Hepatocyte (in vitro differentiated cells): ENCODE measurements at places on chromosomes 1 and 21. TPM values are rescaled to one million over a fixed set of nuclear protein-coding genes. Genes with fewer than 3 reads are reported as not detected.

DNA sequence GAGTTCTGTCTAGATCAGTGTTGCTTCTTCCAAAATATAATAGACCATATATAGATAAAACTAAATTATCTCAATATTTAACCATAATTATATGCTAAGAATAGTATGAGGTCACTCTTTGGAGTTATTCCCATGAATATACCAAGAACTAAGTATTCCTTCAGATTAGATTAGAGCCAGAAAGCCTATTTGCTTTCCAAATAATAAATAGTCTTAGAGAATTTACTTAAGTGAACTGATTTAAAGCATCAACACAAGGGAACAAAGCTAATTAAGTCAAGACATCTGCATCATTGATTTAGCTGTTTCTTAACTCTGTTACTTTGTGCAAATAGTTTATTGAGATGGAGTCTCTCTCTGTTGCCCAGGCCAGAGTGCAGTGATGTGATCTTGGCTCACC is 35.7 kb downstream of the FNBP1L start:
- DNase-seq: no peak

DNA sequence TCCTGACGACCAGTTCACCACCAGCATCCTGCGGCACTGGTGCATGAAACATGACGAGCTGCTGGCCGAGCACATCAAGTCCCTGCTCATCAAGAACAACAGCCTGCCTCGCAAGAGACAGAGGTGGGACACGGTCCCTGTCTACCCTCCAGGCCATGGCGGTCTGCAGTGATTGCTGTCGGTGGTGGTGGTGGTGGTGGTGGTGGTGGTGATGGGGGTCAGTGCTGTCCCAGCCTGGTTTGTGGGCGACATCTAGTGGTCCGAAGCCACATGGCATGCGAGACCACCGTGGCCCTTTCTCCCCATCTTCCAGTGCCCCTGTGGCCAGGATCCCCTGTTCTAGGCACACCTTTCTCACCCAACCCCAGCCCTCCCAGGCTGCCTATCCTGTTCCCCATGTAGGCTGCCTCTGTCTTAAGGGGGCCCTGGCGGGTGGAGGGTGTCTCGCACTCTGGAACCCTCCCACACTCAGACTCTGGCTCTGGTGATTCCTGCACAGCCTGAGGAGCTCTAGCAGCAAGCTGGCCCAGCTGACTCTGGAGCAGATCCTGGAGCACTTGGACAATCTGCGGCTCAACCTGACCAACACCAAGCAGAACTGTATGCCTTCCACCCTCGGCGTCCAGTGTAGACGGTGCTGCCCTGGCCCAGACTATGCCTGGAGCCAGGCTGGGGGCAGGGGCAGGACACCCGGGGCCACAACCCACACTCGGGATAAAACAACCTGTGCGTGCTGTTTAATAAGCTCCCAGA is 3.2 kb upstream of the SLC27A3 start:
- DNase-seq: no peak

DNA sequence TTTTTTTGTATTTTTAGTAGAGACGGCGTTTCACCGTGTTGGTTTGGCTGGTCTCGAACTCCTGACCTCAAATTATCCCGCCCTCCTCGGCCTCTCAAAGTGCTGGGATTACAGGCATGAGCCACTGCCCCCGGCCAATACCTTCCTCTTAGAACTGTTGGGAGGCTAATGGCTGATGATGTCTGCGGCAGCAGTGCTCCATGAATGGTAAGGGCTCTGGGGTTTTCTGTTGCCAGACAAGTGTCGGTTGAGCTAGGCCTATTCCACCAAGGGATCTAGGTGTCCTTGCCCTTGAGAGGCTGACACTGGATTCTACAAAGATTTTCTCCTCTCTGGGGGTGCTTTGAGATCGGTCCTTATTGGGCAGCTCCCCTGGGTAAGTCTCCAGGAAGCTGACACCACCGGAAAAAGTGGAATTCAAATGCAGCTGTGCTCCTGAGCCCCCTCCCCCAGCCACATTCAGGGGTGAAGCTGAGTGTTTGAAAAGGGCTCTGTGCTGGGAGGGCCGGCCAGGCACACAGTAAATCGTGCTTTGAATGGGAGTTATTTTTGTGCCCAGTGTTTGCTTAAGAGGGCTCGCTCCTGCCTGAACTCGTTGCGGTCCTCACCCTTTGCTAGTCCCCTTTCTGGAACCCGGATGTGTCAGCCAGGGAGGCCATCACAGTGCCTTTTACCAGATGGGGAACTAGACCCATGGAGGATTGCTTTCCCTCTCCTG is 5.2 kb downstream of the SOX13 start:
- DNase-seq: peak; percentile 47

- no peak for DNase-seq
These were observed 69.8 kb upstream of the ATP5PO start for GRCh38 chr21:33985117-33986050.

CYP4X1 gene
- 1.1 and 1.8 TPM in 2 replicates for polyA plus RNA-seq

THEM5 gene
- 0.21 and 0.32 TPM in 2 replicates for polyA plus RNA-seq

- DNase-seq: no peak
These were observed 15.5 kb upstream of the TSPEAR start for GRCh38 chr21:44726826-44727225.

GRCh38 chr1:101769520-101769919 is 227.2 kb downstream of the OLFM3 start:
- peak; percentile 17 for DNase-seq

KLF17 gene
- polyA plus RNA-seq: not detected in 2 replicates

DNA sequence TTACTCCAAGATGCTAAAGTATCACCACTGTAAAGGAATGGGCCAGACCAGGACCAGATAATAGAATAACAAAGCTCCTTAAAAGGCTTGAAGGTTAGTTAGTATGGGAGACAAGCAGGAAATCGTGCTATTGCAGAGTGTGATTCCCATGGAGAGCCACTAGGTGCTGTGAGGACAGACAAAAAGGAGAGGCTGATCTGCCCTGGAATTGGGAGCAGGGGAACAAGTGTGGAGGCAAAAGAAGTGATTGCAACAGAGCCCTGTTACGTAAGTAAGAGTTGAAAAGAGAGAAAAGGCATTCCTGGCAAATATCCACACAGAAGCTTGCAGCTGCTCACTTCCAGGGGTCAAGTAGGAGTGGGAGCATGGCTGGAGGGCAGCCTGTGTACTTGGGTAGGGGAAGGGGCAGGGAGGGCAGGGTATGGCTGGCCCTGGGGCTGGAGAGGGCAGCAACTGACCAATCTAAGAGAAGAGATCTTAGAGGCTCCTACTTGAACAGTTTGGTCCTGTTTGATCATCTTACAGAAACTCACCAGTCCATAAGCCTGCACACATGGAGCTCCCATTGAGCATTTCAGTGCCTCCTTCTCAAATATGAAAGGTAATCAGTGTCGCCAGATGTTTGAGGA is 207.7 kb upstream of the GJB5 start:
- DNase-seq: peak; percentile 30

GRCh38 chr1:173444757-173445156 is 32.4 kb upstream of the PRDX6 start:
- no peak for DNase-seq

DNA sequence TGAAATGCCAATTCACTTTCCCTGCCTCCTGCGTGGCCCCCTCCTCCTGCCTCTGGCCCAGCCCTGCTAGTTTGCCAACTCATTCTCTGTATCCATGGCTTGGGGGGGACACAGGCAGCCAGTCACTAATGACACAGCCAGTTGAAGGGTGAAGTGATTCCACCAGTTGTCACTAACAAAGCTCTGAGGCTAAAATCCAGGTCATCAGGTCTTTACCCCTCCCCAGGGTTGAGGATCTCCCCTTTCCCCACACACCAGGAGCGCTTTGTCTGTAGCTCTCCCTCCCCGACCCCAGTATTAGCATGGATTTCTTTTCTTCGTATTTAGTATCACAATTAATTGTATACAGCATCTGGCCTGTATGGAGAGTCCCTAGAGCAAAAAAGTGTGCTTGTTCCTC is 394.1 kb downstream of the RRAGC start:
- no peak for DNase-seq

GRCh38 chr1:243974451-243975292 is 76.4 kb upstream of the ZBTB18 start:
- peak; percentile 19 for DNase-seq

LRRC53 gene
- not detected in 2 replicates for polyA plus RNA-seq

DNA sequence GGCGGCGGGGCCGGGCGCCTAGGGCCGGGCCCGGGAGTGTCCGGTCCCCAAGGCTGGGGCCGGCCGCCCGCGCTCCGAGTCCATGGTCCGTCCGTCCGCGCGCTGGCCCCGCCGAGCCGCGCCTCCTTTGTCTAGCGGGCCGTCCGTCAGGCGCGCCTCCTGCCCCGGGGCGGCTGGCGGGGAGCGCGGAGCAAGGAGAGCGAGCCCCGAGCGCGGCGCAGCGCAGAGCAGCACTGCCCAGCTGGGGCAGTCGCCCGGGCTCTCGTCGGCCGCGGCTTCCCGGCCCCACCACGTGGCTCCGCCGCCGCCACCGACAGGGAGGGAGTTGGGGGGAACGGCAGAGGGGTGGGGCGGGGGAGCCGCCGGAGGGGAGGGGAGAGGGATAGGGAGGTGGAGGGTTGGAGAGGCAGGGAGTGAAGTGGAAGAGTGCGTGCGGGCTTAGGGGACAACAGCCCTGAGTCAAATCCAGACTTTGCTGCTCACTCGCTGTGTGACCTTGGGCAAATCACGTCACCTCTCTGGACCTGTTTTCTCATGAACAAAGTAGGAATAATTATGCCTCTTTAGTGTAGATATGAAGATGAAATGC is at the start of gene NKAIN1:
TSS of gene NKAIN1 (minus strand) at position 235 of the 589 bp plus-strand sequence. CDS start 340 bp downstream, outside the sequence.
- DNase-seq: peak; percentile 69

GJB5 gene
- polyA plus RNA-seq: 0.85 and 1.1 TPM in 2 replicates

- no peak for DNase-seq
These were observed 23.1 kb downstream of the SLC26A9 start for GRCh38 chr1:205920159-205920558.
